ENCODE measurements at places on chromosomes 5 and 9.

- peak; percentile 54 for DNase-seq
These were observed 49.0 kb downstream of the PSD2 start for GRCh38 chr5:139844472-139845145.

DNA sequence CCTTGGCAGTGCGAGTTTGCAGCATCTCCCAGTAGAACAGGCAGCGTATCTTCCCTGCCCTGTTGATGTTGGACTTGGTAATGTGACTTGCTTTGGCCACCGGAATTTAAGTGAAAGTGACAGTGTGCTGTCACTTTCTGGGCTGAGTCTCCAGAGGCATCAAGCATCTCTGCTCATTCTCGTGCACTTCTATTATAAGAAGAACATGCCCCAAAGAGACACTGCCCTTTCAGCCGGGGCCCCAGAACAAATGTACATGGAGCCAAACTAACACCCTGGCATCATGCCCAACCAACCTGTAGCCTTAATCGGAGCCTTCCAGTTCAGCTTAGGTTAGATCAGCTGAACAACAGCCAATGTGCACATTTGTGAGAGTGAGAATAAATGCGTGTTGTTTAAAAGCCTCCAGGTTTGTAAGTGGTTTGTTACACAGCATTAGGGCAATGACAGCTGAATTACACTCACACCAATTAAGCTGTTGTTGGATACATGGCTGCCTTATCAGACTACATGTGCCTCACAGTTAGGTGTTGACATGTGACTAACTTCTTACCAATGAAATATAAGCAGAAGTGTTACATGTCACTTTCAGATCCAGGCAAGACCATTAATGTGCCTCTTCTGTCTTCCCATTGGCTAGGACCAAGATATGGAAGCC lies 22.1 kb upstream of the FRMD3 start:
- DNase-seq = no peak

GRCh38 chr5:5192681-5193080 lies 52.6 kb downstream of the ADAMTS16 start:
- DNase-seq = no peak

GRCh38 chr5:95572016-95572415 lies 17.1 kb downstream of the ARSK start:
- no peak for DNase-seq

DNA sequence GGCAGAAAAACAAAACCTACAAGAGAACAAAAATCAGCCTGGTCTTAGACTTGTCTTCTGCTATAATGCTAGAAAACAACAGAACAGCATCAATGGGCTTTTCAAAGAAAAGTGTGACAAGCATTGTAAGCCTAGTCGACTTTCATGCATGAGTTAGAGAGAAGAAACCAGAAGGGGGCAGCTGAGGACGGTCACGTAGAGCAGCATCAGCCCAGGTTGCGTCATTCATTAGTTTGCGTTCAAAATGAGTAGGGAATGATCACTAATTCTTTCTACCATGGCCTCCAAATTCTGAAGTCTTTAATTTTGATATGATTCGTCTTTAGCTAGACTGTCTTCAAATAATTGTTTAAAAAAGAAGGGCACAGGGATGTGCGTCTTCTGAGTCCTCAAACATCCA lies 4.7 kb upstream of the ISCA1 start:
- DNase-seq = no peak

- no peak for DNase-seq
These were observed 6.7 kb upstream of the NSMF start for GRCh38 chr9:137465720-137466388.

- no peak for DNase-seq
These were observed 312.4 kb downstream of the DOCK8 start for GRCh38 chr9:526904-527591.

GRCh38 chr9:2055203-2055658 lies 40.1 kb downstream of the SMARCA2 start:
- DNase-seq = no peak

DNA sequence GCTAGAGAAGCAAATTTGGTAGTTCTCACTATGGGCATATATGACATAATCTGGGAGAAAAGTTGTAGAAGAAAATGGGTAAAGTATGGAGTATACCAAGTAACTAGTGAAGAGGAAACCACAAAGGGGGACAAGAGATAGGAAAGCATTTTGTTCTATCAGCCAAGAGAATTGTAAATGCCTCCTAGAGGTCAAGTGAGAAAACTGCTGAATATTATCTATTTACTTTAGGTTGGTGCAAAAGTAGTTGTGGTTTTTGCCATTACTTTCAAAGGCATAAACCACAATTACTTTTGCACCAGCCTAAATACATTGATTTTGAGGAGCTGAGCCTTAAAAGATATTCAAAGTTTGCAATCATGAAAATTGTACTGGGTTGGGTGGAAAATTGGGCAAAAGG lies 126.7 kb upstream of the GRHPR start:
- no peak for DNase-seq

- DNase-seq = no peak
These were observed 88.1 kb downstream of the FGF1 start for GRCh38 chr5:142597546-142598337.

DNA sequence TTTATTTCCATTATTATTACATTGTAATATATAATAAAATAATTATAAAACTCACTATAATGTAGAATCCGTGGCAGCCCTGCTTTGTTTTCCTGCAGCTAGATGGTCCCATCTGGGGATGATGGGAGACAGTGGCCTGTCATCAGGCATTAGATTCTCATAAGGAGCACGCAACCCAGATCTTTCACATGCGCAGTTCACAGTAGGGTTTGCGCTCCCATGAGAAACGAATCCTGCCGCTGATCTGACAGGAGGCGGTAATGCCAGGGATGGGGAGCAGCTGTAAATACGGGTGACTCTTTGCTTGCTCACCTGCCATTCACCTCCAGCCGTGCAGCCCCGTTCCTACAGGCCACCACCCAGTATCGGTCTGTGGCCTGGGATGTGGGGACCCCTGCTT lies 1879.3 kb upstream of the WWC1 start:
- no peak for DNase-seq

GRCh38 chr5:173498286-173498685 lies 118.2 kb downstream of the BOD1 start:
- DNase-seq = no peak

- DNase-seq = no peak
These were observed 586.9 kb downstream of the CCDC171 start for GRCh38 chr9:16139774-16140173.

DNA sequence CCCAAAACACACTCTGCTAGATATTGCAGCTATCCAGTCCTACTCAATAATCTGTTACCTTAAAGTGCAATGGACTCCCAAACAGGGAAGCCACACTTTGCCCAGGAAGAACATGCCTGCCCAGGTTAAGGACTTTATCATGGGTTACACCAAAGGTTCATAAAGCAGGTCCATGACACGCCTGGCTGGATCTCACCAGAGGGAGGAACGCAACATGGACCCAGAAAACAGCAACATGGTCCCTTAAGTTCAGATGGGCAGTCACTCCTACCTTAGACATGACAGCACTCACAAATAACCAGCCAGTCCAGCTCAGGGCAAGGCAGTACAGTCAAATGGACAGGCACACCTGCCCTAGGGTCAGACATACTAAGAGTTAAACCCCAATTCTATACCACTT lies 3.8 kb downstream of the P4HA2 start:
- DNase-seq = no peak

DNA sequence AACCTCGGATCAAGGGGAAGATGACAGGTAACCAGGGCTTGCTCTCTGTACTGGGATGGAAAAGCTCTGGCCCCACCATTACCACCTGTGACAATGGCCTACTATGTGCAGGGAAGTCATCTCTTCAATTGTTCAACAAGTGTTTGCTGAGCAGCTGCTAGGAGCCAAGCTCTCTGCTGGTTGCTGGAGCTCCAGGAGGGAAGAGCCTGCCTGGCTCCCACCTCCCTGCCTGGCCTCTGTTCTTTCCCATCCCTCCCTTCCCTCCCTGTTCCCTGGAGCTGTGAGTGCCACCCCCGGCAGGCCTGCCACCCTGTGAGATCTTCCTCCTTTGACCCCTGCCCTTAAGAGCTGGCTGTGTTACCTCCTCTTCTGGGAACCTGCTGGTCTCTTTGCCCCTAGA lies 59.7 kb upstream of the IER5L start:
- no peak for DNase-seq

DNA sequence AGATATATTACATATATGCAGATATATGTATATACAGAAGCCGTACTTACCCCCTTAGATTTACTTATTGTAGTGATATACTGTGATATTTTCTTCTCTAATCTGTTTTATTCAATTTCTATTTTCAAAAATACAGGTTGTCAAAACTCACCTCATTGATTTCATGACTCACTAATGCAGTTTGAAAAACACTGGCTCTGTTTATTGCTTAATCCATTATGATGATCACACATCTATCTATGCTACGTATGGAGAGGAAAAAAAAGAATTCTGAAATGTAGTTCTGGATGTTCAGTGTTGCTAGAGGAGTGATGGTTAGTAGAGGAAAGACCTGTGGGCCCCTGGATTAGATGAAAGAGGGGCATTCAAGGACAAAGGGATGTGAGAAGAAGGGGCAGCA lies 121.0 kb upstream of the RPS23 start:
- no peak for DNase-seq

- DNase-seq = no peak
These were observed 12.6 kb downstream of the ZBTB5 start for GRCh38 chr9:37452611-37453010.

DNA sequence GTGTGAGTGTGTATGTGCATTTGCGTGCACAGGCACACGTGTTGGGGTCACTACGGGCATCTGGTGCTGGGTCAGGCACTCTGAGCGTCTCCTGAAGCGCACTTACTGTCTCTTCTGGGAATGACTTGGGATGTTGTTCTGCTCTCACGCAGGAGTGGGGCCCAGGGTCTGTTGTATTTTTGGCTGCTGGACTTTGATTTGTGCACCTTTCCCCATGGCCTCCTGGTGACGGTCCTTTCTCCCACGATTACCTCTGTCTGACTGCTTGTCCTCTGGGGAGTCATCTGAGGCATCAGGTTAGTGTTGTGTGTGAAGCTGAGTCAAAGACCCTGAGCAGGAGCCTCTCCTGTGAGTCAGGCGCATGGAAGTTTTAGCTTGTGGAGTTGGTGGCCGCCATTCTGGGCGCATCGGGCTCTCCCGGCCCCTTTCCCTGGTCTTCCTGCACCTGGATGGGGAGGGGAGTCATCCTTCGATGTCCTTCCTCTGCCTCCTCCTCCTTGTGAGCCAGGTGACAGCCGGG lies 62.1 kb downstream of the RXRA start:
- no peak for DNase-seq

GRCh38 chr5:104652271-104652861 lies 1089.8 kb upstream of the NUDT12 start:
- no peak for DNase-seq

DNA sequence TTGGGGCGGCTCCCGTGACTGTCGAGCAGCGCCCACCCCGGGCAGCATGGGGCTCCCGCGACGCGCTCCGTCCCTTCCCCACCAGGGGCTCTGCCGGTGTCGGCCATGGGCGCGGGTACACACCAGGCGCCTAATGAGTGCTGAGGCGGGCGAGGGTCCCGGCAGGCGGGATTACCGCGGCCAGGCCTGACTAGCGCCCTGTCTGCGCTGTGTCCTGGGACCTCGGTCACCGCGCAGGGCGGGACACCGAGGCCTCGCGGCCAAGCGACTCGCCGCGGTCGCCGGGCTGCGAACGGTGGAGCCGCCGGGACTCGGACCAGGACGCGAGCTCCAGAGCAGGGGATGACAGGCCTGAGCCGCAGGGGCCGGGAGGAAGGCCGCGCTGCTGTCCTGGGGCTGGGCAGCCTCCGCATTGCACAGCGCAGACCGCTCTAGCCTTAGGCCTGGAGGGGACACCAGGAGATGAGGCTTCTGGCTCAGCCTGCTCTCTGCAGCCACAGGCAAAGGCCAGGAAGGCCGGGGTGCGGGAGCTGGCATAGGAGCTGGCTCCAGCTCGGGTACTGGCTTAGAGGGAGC lies 14.1 kb downstream of the LCN10 start:
- DNase-seq = no peak

GRCh38 chr5:109566361-109566760 lies 123.4 kb upstream of the MAN2A1 start:
- DNase-seq = no peak

GRCh38 chr5:27462936-27463335 lies 424.6 kb upstream of the CDH9 start:
- DNase-seq = no peak

DNA sequence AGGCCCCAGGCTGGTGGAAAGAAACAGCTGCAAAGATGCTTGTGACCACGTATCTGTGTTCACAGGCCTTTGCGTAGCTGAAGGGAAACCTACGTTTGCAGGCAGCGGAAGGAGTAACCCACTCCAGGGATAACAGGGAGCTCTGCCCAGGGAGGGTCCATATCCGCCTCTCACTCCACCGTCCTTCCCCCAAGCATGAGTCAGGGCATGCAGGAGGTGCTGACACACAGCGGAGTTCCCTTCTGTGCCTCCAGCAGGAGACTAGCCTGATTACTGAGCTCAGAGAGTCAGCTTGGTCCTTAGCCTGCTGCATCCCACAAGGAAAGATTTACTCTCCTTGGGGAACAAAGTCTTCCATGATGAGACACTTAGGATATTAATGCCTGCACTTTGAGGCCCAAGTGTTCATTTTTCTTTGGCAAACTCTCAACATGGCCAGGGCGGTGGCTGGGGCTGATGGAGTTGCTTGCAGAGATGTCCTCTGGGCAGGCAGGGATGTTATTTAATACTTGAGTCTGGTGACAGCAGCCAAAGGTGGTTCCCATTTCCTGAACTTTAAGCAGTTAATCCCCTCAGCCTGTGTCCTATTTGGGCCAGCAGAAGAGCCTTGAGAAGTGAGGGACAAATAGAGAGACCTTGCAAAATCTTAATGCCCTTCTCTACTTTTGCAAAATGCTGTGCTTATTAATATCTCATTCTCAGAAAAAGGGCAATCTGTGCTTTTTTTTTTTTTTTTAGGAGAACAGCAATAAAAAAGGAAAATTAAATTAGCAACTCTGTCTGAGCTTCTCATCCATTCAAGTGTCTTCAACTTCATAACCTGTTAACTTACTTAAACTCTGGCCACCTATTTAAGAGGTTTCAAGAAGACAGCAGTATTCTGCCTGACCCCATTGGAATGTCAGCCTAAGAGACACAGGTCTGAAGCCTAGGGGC lies 222.1 kb downstream of the HSPA4 start:
- DNase-seq = no peak

GRCh38 chr9:133113163-133113948 lies 7.7 kb downstream of the RALGDS start:
- no peak for DNase-seq

DNA sequence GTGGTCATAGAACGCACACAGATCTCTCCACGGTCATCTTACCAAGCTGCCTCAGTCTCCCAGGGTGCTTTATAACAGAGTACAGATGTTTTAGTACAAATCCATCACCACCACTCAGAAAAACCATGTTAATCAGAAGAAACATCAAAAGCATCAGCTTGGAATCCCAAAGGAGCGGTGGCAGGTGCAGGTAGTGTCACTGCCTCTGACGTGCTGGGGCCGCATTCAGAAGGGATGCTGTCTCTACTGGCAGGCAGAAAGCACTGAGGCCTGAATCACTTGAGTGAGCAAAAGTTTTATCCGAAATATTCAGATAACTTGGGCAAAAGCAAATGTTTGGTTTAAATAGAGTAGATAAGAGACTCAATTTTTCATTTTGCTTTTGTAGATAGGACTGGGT lies 448.4 kb upstream of the ZNF608 start:
- no peak for DNase-seq

All from stimulated activated CD8-positive, alpha-beta memory T cell treated with anti-CD3 and anti-CD28 coated beads, Interleukin-4, amount 100 ng/mL, for 1 hour (primary cell).